Fibroblast of the aortic adventitia (primary cell): ENCODE measurements at places on chromosomes 7 and 10. TPM values are rescaled to one million over a fixed set of nuclear protein-coding genes. Genes with fewer than 3 reads are reported as not detected.

TRIM50 gene
- total RNA-seq, result not detected in 2 replicates

CLDN15 gene
- 3.0 TPM in 2 replicates for total RNA-seq

GIMAP8 gene
- total RNA-seq, result 0.09 and 0.16 TPM in 2 replicates

PRPF18 gene
- total RNA-seq, result 37.0 and 89.4 TPM in 2 replicates

TDRD1 gene
- 0.25 and 0.45 TPM in 2 replicates for total RNA-seq

OIT3 gene
- total RNA-seq, result not detected in 2 replicates

KEL gene
- not detected in 2 replicates for total RNA-seq

KCND2 gene
- 11.3 and 100 TPM in 2 replicates for total RNA-seq

VSIR gene
- total RNA-seq, result 16.9 and 20.6 TPM in 2 replicates

CSTF2T gene
- total RNA-seq, result 19.1 and 29.1 TPM in 2 replicates

GARIN1A gene
- total RNA-seq, result 1.2 and 3.1 TPM in 2 replicates

PLA2G12B gene
- not detected in 2 replicates for total RNA-seq

AIFM2 gene
- 2.5 and 7.3 TPM in 2 replicates for total RNA-seq

CNNM1 gene
- 0.09 and 0.41 TPM in 2 replicates for total RNA-seq

TAS2R41 gene
- total RNA-seq, result 0.09 TPM in 1 of 2 replicates, not detected in the other

ZDHHC16 gene
- total RNA-seq, result 24.9 and 45.5 TPM in 2 replicates

TUBAL3 gene
- not detected in 2 replicates for total RNA-seq

CARD11 gene
- total RNA-seq, result under 0.01 and 0.08 TPM in 2 replicates

ENO4 gene
- total RNA-seq, result 0.27 and 1.4 TPM in 2 replicates

IFIT1B gene
- not detected in 2 replicates for total RNA-seq

RHOBTB1 gene
- 15.8 and 27.0 TPM in 2 replicates for total RNA-seq

ACHE gene
- 0.16 TPM in 1 of 2 replicates, not detected in the other for total RNA-seq

IDI2 gene
- total RNA-seq, result not detected in 2 replicates

NUDT1 gene
- 8.3 and 16.3 TPM in 2 replicates for total RNA-seq

SPDYE2B gene
- 0.16 TPM in 1 of 2 replicates, not detected in the other for total RNA-seq

PIP gene
- not detected in 2 replicates for total RNA-seq

CAMK2B gene
- 6.4 TPM in 1 of 2 replicates, not detected in the other for total RNA-seq

ZNF853 gene
- 0.54 and 1.6 TPM in 2 replicates for total RNA-seq

GPNMB gene
- total RNA-seq, result 479 and 525 TPM in 2 replicates

ACTA2 gene
- total RNA-seq, result 73.5 and 241 TPM in 2 replicates

STRIP2 gene
- 2.5 and 6.9 TPM in 2 replicates for total RNA-seq

C10orf88 gene
- 5.9 and 7.8 TPM in 2 replicates for total RNA-seq

RSPH10B2 gene
- total RNA-seq, result not detected in 2 replicates

TMEM176A gene
- not detected in 2 replicates for total RNA-seq

CREB5 gene
- 0.25 and 5.2 TPM in 2 replicates for total RNA-seq

MALRD1 gene
- 0.36 TPM in 1 of 2 replicates, not detected in the other for total RNA-seq

MYH16 gene
- total RNA-seq, result not detected in 2 replicates

AKR1B1 gene
- 51.6 and 167 TPM in 2 replicates for total RNA-seq

AQP1 gene
- 2.8 and 4.5 TPM in 2 replicates for total RNA-seq

SCART1 gene
- total RNA-seq, result 1.6 and 13.5 TPM in 2 replicates

FOXI2 gene
- total RNA-seq, result not detected in 2 replicates

MLXIPL gene
- 0.72 and 2.0 TPM in 2 replicates for total RNA-seq

MAD1L1 gene
- 22.9 and 133 TPM in 2 replicates for total RNA-seq

FZD1 gene
- total RNA-seq, result 11.8 and 28.7 TPM in 2 replicates

SPDYE1 gene
- not detected in 2 replicates for total RNA-seq

NYAP1 gene
- 0.81 and 5.6 TPM in 2 replicates for total RNA-seq

NACAD gene
- 3.6 and 5.5 TPM in 2 replicates for total RNA-seq

WDR86 gene
- 0.45 and 17.7 TPM in 2 replicates for total RNA-seq
